Posterior vena cava (tissue), 2 donors: ENCODE measurements at places on chromosomes 1 and 21. TPM values are rescaled to one million over a fixed set of nuclear protein-coding genes. Genes with fewer than 3 reads are reported as not detected.

Gene MACO1
- 16.1 TPM for total RNA-seq

Gene ESPN
- not detected for total RNA-seq

DNA sequence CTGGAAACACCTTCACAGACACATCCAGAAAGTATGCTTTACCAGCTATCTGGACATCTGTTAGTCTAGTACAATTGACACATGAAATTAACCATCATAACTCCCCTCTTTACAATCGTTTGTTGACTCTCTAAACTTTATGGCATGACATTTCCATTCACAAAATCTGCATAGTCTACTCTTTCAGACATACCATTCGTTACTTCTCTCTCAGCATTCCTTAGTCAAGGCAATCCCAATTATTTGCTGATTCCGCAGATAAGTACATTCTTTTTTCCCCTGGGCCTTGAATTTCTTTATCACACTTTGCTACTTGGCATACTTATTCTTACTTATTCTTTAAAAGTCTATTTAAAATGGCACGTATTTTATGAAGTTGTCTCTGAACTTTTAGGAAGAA lies 15.1 kb upstream of the CRB1 start:
- DNase-seq = no peak

- no peak for DNase-seq
These were observed 333.6 kb upstream of the RUNX1 start for GRCh38 chr21:35382696-35383095.

DNA sequence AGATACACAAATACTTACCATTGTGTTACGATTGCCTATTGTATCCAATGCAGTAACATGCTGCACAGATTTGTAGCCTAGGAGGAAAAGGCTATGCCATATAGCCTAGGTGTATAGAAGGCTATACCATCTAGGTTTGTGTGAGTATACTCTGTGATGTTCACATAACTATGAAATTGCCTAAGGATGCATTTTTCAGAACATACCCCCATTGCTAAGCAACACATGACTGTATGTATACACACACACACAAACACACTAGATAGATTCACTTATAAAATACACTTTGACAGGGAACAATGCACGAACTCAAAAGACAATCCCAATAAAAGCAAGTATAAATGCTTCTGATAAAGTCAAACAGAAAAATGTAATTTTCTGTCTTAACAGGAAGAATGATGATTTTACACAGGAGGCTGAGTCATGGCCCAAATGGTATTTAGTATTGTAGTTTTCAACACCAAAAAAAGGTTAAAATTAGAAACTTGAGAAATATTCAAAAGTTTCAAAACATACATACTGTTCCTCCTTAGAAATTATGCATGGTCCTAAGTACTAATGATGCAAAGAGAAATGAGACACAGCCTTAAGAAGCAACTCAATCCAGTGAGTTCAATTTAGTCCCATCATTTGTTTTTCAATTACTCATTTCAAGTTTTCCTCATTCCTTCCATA lies 12.2 kb downstream of the FH start:
- DNase-seq = no peak

Gene IL19
- total RNA-seq = not detected

Gene B3GALT5
- 1.1 TPM for total RNA-seq

DNA sequence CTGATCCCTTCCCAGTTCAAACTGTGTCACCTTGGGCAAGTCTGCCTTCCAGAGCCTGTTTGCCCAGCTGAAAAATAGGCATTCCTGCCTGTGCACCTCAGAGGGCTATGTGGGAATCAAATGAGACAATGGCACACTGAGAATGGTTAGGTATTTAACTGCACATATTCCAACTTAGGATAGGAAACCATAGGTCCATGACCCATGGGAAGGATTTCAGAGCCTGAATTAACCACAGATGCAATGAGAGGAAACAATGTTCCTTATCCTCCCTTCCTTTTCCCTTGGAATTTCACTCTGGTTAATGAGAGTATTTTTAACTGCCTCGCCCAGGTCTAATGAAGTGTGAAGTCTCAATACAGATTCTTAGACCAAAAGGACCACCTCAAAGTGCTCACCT lies 12.7 kb downstream of the PAFAH2 start:
- DNase-seq = no peak

- no peak for DNase-seq
These were observed 102.8 kb upstream of the JUN start for GRCh38 chr1:58886611-58887010.

Gene ATAD3C
- 0.83 TPM for total RNA-seq

Gene PANK4
- 17.4 TPM for total RNA-seq

Gene OR2AK2
- total RNA-seq = not detected

Gene NHLH1
- total RNA-seq = not detected

DNA sequence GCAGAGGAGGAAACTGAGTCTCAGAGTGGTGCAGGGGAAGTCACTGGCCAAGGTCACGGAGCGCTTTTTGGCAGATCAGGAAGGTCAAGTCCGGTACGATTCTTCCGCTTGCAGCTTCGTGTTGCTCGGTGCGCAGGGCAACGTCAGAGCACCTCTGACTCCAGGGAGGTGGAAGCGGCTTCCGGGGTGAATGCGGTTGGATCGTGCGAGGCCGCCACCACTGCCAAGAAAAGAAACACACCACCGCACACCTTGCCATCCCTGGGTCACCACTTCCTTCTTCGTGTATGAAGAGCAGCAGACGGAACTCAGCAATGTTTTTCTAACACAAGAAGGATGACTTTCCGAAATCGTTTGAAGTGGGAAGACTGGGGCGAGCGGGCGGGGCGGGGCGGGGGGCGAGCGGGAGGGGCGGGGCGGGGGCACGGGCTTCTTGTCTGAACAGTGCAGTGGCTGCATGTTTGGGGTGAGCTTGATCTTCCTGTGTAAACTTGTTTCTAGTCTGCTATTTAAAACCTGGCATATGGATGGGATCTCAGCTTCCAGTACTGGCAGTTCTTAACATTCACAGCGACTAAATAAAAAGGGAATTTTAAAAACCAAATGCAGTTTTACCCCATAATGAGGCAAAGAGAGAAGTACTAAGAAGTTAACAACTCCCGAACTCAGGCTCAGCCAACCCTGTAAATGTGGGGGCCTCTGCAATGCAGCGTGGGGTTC lies 300.0 kb downstream of the RRAGC start:
- no peak for DNase-seq

DNA sequence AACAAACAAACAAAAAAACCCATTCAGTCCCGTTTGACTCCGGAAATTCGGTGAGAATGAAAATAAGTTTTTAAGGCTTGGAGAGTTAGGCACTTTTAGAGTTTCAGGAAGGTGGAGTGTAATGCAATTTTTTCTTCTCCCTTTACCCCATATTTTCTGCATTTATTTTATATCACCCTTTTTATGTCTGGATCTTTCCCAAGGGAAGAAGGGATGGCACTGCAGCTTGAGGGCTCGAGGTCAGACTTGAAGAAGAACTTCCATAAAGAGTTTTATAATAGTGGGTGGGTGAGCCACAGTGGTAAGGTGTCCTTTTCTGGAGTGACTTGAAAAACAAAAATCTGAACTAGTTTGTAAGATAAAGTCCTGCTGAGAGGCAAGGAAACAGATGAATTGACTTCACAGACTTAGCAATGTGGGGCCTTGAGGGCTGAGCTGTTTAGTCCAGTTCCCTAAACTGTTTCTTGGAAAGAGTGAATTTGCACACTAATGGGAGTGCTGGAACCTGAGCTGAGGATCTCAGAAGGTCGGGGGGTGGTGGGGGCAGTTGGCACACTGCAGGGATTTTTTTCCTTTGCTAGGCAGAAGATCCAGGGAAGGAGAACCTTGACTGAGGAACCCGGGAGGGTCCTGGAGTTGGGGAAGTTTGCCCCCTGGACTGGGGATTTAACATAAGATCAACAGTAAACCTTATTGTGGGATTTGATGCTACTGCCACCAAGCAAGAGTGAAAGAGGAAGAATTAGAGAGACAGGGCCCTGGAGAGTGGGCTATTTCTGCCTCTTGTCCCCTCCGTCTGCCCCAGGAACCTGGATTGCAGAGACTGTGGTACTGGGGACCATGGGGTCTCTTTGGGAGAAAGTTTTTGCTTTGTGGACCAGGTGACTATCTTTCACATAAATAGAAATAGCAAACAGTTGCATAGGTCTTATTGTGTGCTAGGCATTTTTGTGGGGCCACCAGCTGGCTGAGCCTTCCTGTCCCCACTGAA lies 1.8 kb upstream of the MEX3A start:
- no peak for DNase-seq

- no peak for DNase-seq
These were observed 3.3 kb downstream of the SLAMF8 start for GRCh38 chr1:159829822-159830465.

DNA sequence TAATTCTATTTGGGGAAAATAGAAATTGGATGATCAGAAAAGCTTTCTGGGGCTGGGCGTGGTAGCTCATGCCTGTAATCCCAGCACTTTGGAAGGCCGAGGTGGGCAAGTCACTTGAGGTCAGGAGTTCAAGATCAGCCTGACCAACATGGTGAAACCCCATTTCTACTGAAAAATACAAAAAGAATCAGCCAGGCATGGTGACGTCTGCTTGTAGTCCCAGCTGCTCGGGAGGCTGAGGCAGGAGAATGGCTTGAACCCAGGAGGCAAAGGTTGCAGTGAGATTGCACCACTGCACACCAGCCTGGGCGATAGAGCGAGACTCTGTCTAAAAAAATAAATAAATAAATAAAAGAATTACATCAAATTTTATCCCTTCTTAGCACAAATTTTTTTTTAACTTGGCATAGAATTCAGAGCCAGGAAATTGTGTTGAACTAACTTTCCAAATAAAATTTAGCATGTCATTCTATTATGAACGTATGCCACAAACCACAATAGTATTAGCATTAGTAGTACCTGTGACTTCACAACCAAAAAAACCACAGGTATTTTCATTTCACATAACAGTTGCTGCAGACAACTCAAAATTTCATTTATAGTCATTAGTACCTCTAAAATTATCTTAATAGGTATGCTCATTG lies 4.5 kb upstream of the ANKRD13C start:
- no peak for DNase-seq

GRCh38 chr1:3029991-3030662 lies 8.9 kb downstream of the ACTRT2 start:
- peak; percentile 78 for DNase-seq

- no peak for DNase-seq
These were observed 15.6 kb upstream of the TTLL10 start for GRCh38 chr1:1157914-1158710.

- DNase-seq = no peak
These were observed 465.2 kb downstream of the USP25 start for GRCh38 chr21:16194788-16195537.

Gene LSS
- total RNA-seq = 65.0 TPM

Gene CXADR
- total RNA-seq = 0.09 TPM

DNA sequence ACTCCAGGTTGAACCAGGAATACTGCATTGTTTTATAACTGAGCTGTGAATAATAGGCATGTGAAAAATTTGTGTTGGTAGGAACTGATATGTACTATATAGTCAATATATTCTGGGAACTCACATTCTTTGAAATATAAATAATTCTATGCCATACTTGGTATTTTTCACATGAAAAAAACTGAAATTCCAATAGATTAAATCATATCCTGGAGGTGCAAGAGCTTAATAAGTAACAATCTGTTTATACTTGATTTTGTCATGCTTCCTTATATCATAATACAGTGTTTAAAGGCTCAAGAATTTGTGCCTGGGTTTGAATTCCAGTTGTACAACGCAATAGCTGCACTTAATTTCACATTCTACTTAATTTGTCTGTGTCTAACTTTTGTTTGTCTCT lies 387.0 kb downstream of the USP25 start:
- no peak for DNase-seq

GRCh38 chr1:11109047-11109760 lies 9.5 kb upstream of the EXOSC10 start:
- DNase-seq = no peak

- no peak for DNase-seq
These were observed 67.2 kb upstream of the COL6A1 start for GRCh38 chr21:45914321-45914845.

GRCh38 chr21:28344985-28345384 lies 647.7 kb downstream of the LTN1 start:
- DNase-seq = no peak

GRCh38 chr1:109892561-109893368 lies 17.9 kb upstream of the CSF1 start:
- DNase-seq = peak; percentile 59

- DNase-seq = no peak
These were observed 54.0 kb downstream of the RAB3B start for GRCh38 chr1:51936531-51936930.

DNA sequence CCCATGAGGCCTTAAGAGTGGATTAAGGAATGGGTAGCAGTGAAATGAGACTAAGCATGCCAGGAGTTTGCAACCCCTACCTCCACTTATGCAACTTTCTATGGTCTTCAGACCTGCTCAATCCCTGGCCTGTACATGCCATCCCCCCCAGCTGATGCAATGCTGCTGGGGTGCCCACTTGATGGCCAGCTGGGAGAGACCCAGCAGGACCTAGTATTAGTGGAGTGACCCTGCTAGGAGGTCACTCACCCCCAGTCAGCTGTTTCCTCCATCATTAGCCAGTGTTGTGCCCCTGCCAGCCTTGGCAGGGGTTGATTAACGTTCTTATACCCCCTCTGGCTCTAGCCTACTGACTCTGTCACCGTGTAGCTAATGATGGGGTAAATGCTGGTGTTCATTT lies 236.6 kb downstream of the DYRK1A start:
- DNase-seq = no peak

DNA sequence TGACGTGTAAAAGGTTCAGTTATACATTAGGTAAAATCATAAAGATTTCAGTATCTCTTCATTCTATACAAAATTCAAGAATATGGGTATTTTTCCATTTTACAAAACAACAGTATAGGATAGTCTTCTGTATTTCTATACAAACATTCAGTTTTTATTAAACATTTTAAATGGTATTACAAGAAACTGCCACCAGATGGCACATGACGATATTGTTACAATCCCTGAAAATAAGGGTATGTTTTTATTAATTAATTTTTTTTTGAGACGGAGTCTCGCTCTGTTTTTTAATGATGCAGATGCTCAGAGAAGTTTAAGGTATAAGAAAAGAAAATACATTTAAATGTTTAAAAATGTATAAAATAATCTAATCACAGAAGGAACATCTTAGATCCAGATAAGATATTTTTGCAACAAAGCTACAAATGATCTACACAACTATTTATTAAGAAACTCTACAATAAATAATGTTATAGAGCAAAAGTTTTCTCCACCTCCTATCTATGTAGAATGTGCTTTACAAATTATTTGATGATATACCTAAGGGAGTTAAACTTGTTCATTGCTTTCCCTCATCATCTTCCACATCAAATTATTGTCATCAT lies 23.5 kb upstream of the RSBN1 start:
- no peak for DNase-seq

DNA sequence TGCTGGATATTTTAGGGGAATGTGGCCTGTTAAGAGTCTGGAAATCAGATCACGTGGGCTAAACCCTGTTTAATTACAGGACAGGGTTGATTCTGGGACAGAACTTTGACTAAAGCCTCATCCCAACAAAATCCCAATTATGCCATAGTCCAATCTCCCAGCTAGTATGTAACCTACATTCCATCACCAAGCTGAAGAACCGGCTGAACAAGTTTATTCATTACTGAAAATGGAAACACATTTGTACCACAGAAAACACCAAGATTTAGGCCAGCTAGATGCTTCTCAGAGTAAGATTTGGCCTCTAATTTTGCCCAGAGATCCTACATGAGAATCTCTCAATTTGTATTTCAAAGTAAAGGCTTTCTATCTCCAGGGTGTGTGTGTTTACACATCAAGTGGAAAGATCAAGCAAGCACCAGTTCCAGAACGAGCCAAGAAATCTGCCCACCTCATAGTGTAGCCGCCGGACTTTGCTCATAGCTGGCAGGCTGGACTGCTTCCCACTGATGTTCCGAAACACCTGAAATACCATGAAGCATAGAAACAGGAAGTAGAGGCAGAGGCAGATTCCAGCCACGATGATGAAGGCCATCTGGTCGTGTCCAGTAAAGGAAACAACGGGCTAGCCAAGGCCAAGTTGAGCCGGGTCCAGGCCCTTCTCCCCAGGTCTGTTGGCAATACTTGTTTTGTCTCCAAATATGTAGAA lies 86.8 kb downstream of the WLS start:
- no peak for DNase-seq
